Uterus (tissue), 4 donors: ENCODE measurements at places on chromosomes 5 and 9.

- no peak for DNase-seq
Observed at GRCh38 chr9:81455462-81456219, 233.7 kb downstream of the TLE1 start.

DNA sequence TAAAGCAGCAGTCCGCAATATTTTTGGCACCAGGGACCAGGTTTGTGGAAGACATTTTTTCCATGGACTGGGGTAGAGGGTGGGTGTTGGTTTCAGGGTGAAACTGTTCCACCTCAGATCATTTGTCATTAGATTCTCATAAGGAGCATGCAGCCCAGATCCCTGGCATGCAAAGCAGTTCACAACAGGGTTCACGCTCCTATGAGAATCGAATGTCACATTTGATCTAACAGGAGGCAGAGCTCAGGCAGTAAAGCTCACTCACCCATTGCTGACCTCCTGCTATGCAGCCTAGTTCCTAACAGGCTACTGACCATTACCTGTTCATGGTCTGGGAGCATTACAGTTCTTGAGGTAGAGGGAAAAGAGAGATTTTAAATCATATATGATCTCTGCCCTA lies 241.5 kb upstream of the COX7C start:
- no peak for DNase-seq

GRCh38 chr9:4507306-4508130 lies 17.2 kb downstream of the SLC1A1 start:
- no peak for DNase-seq

- no peak for DNase-seq
Observed at GRCh38 chr5:55063899-55064298, 38.5 kb upstream of the GZMA start.

DNA sequence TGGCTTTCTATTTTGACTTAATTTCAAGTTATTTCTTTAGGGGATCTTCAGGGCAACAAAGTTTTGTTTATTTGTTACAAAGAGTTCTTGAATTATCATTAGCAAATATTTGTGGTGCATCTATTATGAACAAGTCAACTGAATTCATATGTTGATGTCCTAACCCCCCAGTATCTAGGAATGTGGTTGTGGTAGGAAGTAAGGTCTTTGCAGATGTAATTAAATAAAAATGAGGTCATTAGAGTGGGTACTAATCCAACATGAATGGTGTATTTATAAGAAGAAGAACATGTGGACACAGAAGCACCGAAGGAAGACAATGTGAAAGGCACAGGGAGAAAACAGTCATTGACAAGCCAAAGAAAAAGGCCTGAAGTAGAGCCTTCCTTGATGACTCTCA lies 474.0 kb upstream of the DAB2 start:
- DNase-seq, result no peak

DNA sequence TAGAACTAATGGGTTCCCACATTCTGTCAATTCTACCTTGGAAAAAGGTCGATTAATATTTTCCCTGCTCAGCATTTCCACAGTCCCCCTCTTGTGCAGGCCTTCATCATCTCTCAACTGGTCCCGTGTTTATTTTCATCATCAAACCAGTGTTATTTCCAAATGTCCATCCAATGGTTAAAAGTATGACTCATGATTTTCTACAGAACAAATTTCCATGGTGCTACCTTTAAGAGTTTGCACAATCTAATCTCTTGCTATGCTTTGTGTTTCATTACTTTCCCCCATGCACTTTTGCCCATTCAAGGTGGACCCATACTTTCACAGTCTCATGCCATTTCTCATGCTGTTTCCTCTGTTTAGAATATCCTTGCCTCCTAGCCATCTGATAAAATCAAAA lies 143.7 kb downstream of the CCDC192 start:
- DNase-seq, result no peak

DNA sequence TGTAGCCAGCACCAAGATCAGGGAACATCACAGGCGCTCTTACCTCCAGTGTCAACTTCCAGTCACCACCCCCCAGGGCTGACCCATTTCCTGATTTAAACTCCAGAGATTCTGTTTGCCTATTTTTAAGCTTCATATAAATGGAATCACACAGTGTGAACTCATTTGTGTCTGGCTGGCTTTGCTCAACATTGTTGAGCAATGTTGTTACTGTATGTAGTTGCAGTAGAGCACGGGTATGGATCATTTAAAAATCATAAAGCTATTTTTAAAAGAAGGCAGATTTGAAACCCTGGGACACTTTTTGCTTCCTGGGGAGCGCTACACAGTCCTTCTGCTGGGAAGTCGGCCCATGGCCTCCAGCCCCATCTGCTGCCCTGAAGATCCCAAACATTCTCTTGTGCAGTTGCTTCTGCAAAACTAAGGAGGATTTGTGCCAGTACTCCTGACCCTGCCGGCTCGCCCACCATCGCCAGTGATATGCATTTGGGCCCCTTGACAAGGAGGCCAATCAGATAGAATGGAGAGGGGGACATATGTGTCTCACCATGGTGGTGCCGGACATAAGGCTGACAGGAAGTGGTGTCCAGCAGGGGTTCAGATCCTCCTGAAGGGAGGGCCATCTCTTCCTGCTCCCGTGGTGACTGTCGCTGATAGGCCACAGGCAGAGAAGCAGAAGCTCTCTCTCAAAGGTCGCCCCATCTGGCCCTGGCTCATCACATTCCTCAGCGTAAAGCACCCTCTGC lies 13.3 kb downstream of the DCANP1 start:
- DNase-seq, result no peak

DNA sequence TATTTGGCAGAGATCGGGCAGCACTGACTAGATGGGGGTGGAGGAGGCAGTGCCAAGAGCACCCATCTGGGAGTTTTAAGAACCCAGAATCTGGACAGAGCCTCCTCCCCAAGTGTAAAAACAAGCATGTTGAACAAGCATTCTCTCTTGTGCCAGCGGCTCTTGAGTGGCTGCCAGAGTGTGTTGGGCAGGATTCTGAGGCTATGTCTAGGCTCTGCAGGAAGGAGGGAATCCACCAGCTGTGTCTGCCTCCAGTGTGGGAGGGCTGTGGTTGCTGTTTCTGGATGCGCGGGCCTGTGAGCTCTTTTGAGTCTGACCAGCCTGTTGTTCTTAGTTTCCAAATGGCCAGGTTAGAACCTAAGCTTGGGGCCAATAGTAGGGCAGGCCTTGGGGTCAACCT lies 39.8 kb downstream of the HMCN2 start:
- DNase-seq, result no peak

GRCh38 chr5:4197151-4197550 lies 601.5 kb downstream of the IRX1 start:
- no peak for DNase-seq

DNA sequence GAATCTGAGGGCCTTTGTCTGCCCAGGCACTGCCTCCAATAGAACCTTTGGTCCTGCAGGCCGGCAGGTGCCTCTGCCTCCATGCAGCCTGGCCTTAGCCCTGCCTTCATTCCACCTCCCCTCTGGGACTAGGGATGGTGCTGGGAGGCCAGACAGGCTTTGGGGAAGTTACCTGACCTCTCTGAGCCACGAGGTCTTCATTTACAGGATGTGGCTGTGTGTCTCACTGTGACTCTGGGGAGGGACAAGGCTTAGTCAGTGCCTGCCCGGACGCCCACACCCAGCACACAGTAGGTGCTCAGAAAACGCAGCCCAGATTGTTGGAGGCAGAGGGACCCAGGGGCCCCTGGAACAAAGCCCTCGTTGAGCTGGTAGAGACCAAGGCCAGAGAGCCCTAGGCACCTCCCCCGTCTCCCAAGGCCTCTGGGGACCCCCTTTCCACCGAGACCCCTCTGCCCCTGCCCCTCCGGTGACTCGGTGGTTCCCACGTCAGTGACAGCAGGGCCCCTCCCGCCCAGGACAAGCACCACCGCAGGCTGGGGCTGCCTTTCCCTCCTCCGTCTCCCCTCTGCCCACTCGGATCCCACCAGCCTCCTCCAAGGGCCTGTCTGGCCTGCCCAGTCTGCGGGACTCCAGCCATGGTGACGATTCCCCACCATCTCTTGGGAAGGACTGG lies 46.9 kb upstream of the EGFL7 start:
- DNase-seq, result no peak

GRCh38 chr9:114849450-114849849 lies 43.6 kb upstream of the TNFSF15 start:
- no peak for DNase-seq

- no peak for DNase-seq
Observed at GRCh38 chr5:60271517-60271916, 378.0 kb upstream of the PDE4D start.

GRCh38 chr5:120463991-120464626 lies at the start of gene PRR16:
PRR16 (plus strand) TSS chr5:120464300.
- peak; percentile 62 for DNase-seq

DNA sequence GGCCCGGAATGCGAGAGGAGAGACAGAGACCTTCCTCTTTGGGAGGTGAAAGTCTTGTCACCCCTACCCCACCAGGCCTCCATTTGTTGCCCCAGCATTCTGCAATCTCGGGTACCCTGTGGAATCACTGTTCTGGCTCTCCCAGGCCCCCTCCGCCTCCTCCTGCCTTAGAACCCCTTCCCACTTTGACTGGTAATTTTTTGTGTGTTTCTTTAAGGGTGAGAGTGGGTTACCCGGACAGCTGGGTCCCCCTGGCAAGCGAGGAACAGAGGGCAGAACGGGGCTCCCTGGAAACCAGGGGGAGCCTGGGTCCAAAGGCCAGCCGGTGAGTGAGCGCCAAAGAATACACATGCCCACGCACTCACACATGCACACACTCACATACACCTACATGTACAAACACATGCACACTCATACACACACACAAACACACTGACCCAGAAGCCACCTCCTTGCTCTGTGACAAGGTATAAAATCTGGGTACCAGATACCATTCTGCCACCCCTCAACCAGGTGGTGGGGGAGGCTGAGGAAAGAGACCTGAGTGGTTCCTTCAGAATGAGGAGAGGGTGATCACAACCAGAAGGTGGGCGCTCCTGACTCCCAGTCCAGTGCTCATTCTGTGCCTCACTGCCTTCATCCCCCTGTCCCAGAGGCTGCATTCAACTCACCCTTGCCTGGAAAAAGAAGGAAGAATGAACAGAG lies 30.9 kb upstream of the ORM1 start:
- DNase-seq, result peak; percentile 5

DNA sequence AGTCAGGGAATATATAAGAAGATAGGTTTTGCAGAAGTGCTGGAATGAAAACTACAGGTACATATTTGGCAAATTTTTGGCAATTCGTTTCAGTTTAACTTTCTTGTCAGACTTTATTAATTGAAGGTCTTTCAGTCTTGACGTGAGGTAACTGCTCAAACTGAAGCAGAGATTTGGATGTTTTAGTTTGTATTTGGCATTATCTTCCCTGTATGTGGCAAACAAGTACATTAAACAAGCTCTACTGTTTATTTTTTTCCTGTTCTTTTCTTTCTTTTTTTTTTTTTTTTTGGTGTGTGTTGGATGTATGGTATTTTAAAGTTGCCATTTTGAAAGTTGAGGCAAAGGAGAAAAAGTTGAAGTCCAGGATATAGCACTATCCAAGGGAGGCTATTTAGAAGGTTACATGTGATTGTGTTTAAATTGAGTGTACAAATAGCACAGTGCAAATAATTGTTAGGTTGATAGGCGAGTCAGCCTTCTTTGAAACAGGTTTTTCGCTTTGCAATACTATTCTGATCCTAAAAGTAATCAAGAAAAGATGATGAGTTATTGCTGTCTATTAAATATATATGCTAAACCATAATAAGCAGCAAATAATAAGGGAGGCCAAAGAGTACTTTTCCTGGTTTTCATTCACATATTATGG lies 2.2 kb downstream of the PBX3 start:
- no peak for DNase-seq

- DNase-seq, result no peak
Observed at GRCh38 chr5:168881427-168882149, 302.4 kb upstream of the PANK3 start.

DNA sequence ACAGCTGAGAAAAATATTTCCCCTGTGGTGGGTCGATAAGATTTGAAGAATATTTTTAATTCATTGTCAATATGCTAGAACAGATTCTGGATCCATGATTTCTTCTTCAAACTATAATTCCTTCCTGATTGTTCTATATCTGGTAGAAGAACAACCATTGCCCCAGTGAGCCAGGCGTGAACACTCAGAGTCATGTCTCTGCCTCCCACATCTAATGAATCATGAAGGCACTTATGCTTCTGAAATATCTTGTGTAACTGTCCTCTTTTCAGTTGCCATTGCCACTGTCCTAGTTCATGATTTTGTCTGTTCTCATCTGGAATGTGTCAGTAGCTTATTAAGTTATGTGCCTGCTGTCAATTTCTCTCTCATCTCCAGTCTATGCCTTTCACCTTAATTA lies 40.0 kb downstream of the GABRG2 start:
- no peak for DNase-seq

DNA sequence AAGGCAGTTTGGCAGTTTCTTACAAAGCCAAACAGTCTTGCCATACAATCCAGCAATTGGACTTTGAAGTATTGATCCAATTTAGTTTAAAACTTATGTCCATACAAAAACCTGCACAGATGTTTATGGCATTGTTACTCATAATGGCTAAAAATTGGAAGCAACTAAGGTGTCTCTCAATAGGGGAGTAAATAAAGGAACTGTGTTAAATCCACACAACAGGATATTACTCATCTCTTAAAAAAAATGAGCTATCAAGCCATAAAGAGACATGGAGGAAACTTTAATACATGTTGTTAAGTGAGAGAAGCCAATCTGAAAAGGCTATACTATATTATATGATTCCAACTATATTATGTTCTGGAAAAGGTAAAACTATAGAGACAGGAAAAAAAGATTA lies 313.6 kb upstream of the CD180 start:
- no peak for DNase-seq

DNA sequence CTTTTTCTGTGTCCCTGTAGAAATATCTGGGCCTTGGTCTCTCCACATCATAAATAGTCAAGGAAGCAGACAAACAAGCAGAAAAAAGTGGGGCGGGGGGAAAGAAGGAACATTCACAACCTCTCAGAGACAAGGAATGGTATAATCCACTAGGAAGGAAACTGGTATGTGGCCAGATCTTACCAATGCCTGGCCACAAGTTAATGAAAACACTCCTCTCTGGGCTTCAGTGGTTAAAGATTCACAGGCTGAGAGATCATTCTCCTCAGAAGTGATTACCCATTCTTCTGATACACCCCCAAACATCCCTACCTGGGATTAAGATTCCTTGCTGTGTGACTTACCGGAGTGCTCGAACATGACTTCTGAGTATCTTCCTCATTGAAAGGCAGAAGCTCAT lies 290.6 kb downstream of the MARCHF11 start:
- DNase-seq, result no peak

DNA sequence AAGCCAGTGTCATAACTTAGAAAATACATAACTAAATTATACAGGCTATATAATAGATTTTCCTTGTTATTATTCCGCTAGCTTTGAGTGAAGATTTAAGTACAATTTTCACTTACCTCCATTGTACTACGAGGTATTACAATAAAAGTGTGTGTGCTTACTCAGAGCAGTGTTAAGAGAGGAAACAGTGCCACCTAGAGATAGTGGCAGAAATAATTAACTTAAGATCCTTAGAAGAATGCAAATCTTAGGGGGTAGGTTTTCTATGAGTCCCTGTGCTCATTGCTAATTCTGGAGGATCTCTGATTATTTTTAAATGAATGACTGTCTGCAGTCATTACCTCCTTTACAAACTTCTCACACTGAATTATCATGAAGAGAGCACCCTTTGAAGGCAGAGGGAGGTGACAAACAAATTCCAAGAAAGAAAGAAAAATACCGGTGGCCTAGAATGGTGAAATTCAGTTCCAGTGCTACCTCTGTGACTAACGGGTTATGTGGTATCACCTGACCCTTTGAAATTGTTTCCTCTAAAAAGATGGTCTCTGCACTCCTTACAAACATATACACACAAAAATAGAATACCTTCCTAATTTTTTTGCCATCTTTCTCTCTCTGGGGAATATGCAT lies 379.8 kb downstream of the TRIM36 start:
- no peak for DNase-seq

GRCh38 chr5:106906199-106906598 lies 764.5 kb downstream of the EFNA5 start:
- no peak for DNase-seq

GRCh38 chr5:99460701-99461100 lies 531.9 kb upstream of the CHD1 start:
- DNase-seq, result no peak
